Left lung (tissue), 14 donors: ENCODE measurements at places on chromosomes 5 and 9.

GRCh38 chr5:68680366-68680765, 413.4 kb upstream of the SLC30A5 start:
- no peak overlapping the region for H3K27ac ChIP-seq
- DNase-seq, result no peak
- no peaks in the 10 kb centered on the region for H3K27me3 ChIP-seq
- no peaks in the 10 kb centered on the region for H3K36me3 ChIP-seq

DNA sequence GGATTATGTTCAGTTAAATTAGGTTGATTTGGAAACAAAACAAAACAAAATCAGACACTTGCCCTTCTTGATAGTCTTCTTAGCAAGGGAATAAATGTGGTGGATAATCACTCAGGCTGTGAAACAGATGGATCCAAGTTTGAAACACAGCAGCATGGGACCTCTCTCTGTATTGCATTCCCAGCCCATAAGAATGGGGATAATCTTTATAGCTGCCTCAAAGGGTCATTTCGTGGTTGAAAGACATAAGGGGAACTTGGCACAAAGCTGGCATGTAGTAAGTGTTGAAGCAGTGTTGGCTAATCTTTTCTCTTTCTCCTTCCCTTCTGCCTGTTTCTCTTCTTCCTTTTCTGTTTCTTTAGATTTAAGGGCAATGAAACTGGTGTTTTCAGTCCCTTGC, 333.9 kb upstream of the TLE4 start:
- H3K36me3 ChIP-seq, result no peaks in the 10 kb centered on the region
- peaks cover 7% of the 10 kb centered on the region for H3K4me1 ChIP-seq
- no peaks in the 10 kb centered on the region for H3K27me3 ChIP-seq
- no peak overlapping the region for H3K27ac ChIP-seq
- no peak for DNase-seq

DNA sequence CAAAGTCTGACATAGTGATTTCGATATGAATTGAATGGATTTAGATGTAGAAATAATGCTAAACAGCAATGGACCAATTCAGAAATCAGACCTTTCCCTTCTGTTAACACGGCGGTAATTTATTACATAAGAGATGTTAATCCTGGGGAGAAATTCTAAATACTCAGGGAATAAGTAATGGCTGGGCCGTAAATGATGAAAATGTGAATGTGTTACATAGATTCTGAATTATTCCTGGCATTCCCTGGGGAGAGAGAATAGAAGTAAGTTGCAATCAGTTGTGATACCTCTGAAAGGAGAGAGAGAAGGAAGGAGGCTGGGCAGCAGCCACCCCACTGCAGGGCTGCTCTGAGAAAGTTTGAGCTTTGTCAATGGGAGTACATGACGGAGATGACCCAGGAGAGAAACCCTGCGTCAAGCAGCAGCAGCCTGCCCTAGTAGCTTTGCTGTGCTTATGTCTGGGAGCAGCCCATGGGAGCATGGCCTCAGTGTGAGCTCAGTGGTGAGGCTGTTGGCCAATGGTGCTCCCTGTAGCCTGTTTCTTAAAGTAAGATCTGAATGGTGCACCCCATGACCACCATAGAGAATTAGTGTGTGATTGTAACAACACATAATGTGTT, 420.1 kb downstream of the MTRR start:
- H3K27ac ChIP-seq, result no peak overlapping the region
- H3K4me1 ChIP-seq, result no peaks in the 10 kb centered on the region
- H3K36me3 ChIP-seq, result no peaks in the 10 kb centered on the region
- H3K27me3 ChIP-seq, result no peaks in the 10 kb centered on the region

DNA sequence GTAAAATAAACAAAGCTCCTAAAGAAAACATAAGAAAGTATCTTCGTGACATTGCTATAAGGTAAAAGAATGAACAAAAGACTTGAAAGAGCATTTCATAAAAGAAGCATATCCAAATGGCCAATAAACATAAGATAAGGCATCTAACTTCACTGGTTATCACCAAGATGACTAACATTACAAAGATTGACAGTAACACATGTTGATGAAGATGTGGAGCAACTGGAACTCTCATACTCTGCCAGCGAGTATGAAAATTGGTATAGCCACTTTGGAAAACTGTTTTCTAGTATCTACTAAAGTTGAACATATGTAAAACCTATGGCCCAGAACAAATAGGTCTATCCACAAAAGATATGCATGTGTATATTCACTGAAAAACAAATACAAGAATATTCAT, 150.5 kb downstream of the SNX18 start:
- H3K27ac ChIP-seq, result no peak overlapping the region
- H3K4me1 ChIP-seq, result peaks cover 18% of the 10 kb centered on the region
- DNase-seq, result no peak
- no peak overlapping the region for H3K4me3 ChIP-seq
- H3K27me3 ChIP-seq, result no peaks in the 10 kb centered on the region

DNA sequence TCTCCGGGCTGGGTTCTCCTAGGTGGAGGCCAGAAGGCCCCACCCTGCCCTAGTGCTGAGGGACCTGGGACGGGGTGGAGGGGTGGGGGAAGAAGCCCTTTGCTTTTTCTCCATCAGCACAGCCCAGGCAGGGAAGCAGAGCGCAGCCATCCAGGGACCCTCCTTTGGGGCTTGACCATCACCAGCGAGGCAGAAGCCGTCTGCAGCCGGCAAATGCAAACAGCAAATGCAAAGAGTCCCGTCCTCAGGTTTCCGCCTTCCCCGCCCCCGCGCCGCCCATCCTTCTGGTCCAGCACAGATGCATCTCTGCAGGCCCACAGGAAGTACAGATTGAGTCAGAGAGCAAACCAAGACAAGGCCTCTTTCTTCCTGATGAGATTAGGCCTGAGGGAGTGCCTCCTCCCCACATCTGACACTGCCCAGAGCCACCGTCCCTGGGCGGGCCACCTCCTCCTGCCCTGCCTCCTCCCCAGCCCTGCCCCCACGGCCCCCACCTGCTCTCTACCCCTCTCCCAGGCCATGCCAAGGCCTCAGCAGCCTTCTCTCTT, 23.4 kb downstream of the CORO2A start:
- no peak for DNase-seq
- H3K27ac ChIP-seq, result peak overlapping the region; percentile 45
- no peak overlapping the region for H3K4me3 ChIP-seq
- H3K4me1 ChIP-seq, result peaks cover 29% of the 10 kb centered on the region
- H3K36me3 ChIP-seq, result no peaks in the 10 kb centered on the region
